GM12891 (cell line): ENCODE measurements at places on chromosomes 5 and 9.

DNA sequence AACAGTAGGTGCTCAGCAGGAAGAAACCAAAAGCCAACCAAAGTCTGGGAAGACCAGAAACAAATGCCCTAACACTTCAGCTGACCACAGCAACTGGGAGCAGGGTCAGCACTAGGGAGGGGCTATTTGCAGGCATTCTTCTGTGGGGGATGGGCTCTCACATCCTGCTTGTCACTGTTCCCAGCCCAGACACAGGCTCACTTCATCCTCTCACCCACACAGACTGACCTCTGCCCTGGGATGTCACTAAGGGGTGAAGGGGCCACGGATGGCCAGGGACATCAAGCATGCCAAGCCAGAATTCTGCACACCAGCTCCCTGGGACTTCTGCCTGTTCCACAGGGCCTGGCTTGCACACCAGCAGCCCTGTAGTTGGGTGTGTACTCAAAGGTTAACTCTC, 28.7 kb downstream of the GFRA3 start:
- DNase-seq, result no peak

DNA sequence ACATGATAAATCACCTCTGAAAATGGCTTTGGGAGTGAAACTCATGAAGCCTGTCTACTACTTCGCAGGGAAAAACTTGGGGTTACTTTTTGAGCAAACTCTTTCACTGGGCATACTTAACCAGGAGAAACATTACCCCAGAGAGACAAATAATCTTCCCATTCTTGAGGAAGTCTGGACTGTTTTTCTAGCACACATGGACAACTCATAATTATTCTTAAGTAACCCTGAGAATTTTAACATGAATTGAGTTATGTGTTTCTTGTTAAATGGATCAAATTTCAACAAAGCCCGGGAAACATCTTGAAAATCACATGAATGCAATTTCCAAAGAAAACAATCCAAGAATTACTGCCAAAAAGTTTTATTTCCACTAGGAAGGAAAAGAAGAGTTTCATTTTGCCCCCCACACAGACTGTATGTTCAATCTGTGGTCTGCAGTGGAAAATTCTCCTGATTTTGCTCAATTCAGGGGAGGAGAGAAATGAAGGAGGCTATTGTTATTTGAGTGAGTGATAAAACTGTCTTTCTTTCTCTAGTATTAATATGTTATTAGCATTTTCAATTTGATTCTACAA, 564.8 kb upstream of the CLINT1 start:
- DNase-seq, result no peak

GRCh38 chr9:126937444-126937843, 22.9 kb downstream of the RALGPS1 start:
- DNase-seq, result no peak

GRCh38 chr9:18516965-18517364, 43.0 kb downstream of the ADAMTSL1 start:
- no peak for DNase-seq

GRCh38 chr5:145937432-145938250, 1.3 kb downstream of the SH3RF2 start:
- no peak for DNase-seq

- no peak for DNase-seq
Observed at GRCh38 chr5:94969174-94969573, 315.7 kb downstream of the MCTP1 start.

- no peak for DNase-seq
Observed at GRCh38 chr9:32136700-32137339, 247.6 kb upstream of the ACO1 start.

- no peak for DNase-seq
Observed at GRCh38 chr9:2303056-2303455, 287.9 kb downstream of the SMARCA2 start.

DNA sequence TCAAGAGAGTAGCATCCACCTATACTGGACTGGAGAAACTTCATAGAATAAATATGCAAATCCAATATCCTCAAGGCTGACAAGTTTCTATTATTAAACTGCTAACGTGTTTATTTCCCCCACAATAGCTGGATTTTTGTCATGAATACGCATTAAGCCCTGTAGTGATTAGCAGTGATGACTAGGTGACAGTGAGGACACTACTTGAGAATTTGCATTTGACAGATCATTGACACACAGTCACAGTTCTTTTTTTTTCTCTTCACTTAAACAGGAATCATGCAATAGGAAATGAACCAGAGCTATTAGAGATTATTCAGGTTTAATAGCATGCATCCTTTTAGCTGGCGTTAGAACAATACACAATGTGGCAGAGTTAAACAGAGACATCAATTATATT, 35.3 kb downstream of the MPDZ start:
- no peak for DNase-seq

GRCh38 chr5:177389241-177390169, 5.3 kb downstream of the SLC34A1 start:
- no peak for DNase-seq

- peak; percentile 70 for DNase-seq
Observed at GRCh38 chr9:124774129-124774978, 2.6 kb upstream of the OLFML2A start.

DNA sequence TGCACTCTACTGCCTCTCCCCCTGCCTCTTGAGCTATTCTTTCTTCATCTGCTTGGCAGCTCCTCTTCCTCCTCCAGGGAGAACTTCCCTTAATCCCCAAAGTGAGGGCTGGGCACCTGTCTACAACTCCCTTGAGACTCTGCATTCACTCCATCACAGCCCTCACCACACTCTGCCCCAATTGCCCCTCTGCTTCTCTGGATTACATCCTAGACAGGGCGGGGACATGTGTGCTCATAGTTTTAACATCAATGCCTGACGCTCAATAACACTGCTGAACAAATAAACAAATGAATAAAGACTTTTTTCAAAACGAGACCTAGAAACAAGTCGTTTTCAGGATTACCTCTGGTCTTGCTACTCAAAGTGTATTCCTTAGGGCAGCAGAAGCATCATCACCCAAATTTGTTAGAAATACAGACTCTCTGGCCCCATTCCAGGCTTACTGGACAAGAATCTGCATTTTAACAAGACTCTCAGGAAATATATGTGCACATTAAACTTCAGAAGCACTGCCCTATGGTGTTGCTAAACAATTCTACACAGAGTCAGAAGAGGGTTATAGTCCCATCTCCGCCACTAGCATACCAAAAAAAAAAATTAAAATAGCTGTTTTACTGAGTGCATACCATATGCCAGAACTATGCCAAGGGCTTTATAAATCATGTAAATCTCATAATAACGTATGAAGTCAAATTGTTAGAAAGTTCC, 115.6 kb downstream of the CDK5RAP2 start:
- DNase-seq, result no peak

DNA sequence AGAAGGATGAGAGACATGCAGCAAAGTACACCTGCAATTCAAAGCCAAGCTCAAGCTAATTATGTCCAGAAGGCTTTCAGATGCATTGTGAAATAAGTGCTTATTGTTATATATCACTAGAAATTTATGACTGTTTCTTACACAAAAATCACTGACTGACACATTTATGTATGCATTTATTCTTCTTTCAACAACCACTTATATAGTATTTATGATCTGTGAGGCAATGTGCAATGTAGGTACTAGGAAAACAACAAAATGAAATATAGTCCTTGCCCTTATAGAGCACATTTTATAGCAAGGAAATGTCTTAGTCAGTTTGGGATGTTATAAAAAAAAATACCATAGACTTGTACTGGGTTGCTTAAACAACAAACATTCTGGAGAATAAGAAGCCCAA, 167.6 kb downstream of the YIPF5 start:
- no peak for DNase-seq
